Endothelial cell (in vitro differentiated cells): ENCODE measurements at places on chromosomes 3 and 15.
A peak's percentile ranks its signal among the peaks of the same experiment; 100 is the strongest.

DNA sequence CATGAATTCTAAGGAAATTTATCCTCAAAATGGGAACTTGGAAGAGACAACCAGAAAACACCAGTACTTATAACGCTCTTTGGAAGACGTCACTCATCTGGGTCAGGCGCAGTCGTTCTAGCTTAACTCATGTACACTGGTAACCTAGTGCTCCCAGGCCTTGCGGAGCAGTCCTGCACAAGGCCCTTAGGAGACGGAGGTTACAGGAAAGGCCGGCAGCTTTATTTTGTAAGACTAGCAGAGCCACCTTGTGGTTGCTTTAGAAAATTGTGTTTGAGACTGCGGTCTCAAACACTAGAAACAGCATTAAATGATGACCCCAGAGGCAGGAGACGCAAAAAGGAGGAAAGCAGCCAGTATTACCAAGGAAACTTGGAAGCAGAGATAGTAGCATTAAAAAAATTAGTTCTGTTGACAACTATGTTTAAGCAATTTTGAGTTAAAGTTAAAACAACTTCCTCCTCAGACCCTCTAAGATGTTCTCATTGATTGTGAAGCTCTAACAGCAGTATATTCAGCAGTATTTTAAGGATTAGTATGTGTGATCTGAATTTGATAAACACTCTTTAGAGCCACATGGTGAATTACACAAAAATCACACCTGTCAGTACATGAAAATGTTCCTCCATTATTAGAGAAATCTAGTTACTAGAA, 141.9 kb upstream of the C2CD4B start:
- peak; percentile 55 for DNase-seq

- DNase-seq = no peak
Measured at GRCh38 chr3:175255698-175256097, 396.6 kb downstream of the NAALADL2 start.

GRCh38 chr3:39752019-39752637, 57.3 kb upstream of the MYRIP start:
- no peak for DNase-seq

DNA sequence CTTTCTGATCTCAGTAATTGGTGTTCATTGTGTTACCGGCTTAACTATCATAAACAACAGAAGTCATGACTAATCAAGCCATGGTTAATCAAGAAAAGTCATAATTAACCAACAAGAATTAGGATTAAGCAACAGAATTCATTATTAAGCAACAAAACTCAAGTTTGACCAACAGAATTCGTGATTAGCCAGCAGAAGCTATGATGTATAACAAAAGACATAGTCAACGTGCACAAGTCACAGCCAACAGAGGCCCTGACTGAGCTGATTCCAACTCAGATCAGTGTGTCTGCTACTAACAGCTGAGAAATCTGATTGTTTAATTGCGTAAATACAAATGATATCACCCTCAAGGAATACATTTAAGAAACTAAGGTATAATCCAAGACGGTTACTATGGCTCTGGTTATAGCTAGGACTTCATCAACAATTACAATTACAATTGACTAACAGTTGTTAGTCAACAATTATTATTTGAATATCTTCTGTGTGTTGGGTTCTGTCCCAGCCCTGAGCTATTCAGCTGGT, 67.7 kb downstream of the RARB start:
- DNase-seq = no peak

DNA sequence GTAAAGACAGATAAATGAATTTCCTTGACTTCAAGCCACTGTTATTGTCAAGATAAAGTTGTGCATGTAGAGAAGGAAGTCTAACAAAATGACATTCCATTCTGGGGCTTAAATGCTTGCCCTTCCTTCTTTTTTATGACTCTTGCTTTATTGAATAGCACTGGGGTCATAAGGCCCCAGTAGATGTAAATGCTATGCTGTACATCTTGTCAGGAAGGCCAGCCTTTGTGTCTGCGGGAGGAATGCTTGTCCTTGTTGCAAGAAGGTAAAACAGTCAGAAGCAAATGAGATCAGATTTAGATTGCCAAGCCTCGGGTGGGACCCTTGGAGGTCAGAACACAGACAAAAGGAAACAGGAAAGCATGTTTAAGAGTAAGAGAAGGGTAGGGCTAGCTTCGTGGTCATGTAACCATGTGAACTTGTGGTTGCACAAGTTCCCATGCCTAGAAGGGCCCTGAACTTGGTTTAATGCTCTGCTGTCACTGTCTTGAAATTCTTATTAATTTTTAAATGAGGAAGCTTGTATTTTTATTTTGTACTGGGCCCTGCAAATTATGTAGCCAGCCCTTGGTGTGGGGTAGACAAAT, 81.5 kb downstream of the PPM1L start:
- no peak for DNase-seq

- peak; percentile 34 for DNase-seq
Measured at GRCh38 chr3:71584394-71585011, 975 bp upstream of the FOXP1 start.
